ENCODE measurements at places on chromosomes 13 and 19. TPM values are rescaled to one million over a fixed set of nuclear protein-coding genes. Genes with fewer than 3 reads are reported as not detected.
A peak's percentile ranks its signal among the peaks of the same experiment; 100 is the strongest.

GRCh38 chr13:99278200-99278599 is 20.0 kb upstream of the GPR18 start:
- H3K27ac ChIP-seq = peak overlapping the region; percentile 77
- no peak for DNase-seq
- no peaks in the 10 kb centered on the region for H3K27me3 ChIP-seq
- peaks cover 79% of the 10 kb centered on the region for H3K36me3 ChIP-seq
- peaks cover 97% of the 10 kb centered on the region for H3K4me1 ChIP-seq

KIR2DL4 gene
- total RNA-seq = not detected

GRCh38 chr13:39415008-39415802 is 187.8 kb downstream of the LHFPL6 start:
- H3K4me1 ChIP-seq = no peaks in the 10 kb centered on the region
- H3K36me3 ChIP-seq = no peaks in the 10 kb centered on the region
- H3K4me3 ChIP-seq = no peak overlapping the region
- peaks cover 21% of the 10 kb centered on the region for H3K27me3 ChIP-seq
- DNase-seq = no peak

GRCh38 chr19:32881766-32882165 is 12.2 kb upstream of the SLC7A9 start:
- no peak for DNase-seq
- no peak overlapping the region for H3K27ac ChIP-seq
- no peak overlapping the region for H3K4me3 ChIP-seq
- no peaks in the 10 kb centered on the region for H3K36me3 ChIP-seq
- no peaks in the 10 kb centered on the region for H3K27me3 ChIP-seq

GRCh38 chr13:104253063-104253680 is 1187.0 kb upstream of the SLC10A2 start:
- H3K36me3 ChIP-seq = no peaks in the 10 kb centered on the region
- DNase-seq = no peak
- H3K4me1 ChIP-seq = no peaks in the 10 kb centered on the region

- no peak overlapping the region for H3K27ac ChIP-seq
- no peak overlapping the region for H3K4me3 ChIP-seq
- no peak for DNase-seq
- no peaks in the 10 kb centered on the region for H3K36me3 ChIP-seq
Observed at GRCh38 chr13:99691552-99691951, 190.3 kb downstream of the TM9SF2 start.

STK24 gene
- total RNA-seq = 151 TPM

DNA sequence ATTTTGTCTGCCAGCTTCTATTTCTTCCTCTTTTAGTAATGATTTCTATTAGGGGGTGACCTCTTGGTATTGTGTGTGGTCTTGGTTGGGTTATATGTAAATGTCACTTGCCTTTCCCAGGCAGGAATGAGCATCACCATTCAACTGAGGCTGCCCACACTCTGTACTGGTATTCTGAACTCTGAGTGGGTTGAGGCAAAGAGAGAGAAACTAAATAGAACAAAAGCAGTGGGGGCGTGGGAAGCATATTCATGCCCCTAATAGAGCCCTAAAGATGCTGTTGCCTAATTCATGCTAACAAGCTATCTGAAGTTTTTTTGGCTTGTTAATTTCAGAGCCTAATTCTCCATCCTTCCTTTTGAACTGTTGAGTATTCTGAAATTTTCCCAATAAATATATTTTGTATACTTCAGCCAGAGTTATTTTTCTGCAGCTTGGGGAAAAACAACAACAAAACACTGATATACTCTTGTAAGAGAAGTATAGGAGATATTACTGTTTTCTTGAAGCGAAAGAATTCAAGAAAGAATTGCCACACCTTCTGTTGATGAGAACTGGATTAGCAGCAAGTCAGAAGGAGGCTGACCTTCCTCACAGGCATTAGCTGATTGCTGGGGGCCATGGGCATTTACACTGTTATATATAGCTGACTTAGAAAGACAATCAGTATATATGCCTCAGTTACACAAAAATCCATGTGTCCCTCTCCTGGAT is 315.8 kb upstream of the KLF12 start:
- no peaks in the 10 kb centered on the region for H3K4me1 ChIP-seq
- no peak overlapping the region for H3K27ac ChIP-seq
- no peak for DNase-seq
- no peak overlapping the region for H3K4me3 ChIP-seq

- DNase-seq = peak; percentile 43
- H3K27ac ChIP-seq = no peak overlapping the region
- no peak overlapping the region for H3K4me3 ChIP-seq
- H3K27me3 ChIP-seq = no peaks in the 10 kb centered on the region
- peaks cover 8% of the 10 kb centered on the region for H3K4me1 ChIP-seq
Observed at GRCh38 chr19:13959962-13960862, 7.9 kb downstream of the DCAF15 start.

Measured in activated CD8-positive, alpha-beta T cell treated with anti-CD3 and anti-CD28 coated beads, Interleukin-2, amount 10 ng/mL, durations not matched to agents 7 days and 5 days (primary cell).